AG10803 (cell line): ENCODE measurements at places on chromosomes 4 and X.

DNA sequence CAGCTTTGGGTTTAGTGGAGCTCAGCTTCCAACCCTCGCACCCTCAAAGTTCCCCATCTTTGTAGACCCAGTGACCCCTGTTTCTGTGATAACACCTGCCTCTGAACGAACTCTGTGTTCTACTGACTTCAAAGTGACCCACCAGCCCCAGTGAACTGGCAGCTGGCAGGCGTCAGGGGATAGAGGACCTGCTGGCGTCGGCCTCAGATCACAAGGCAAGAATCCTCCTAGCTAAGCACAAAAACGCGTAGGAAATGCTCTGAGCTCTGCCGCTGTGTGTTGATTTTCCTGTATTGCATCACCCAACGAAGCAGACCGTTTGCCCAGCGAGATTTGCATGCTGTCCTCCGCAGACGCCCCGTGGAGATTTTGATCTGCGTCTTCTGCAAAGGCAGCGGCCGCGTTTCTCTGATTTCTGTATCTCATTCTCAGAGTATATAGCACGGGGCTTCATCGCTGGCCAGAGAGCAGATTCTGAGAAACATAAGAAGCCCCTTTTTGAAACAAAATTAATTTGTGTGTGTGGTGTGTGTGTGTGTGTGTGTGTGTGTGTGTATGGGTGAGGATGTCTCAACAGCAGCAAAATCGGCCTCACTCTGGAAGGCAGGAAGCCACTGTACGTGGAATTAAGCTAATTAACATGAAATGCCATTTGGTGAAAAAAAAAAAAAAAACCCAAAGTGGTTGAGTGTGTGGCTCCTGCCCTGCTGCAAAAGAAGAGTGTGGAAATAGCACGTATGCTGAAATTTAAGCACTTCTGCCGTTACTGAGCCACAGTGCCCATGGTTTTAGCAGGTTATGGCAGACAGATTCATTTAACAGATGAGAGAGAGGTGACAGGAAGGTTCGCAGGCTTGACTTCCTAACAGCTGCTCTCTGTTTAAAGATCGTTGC lies 29.2 kb upstream of the ASMTL start:
- peak; percentile 89 for DNase-seq

- no peak for DNase-seq
These were observed 54.6 kb downstream of the ARAP2 start for GRCh38 chr4:36189511-36190226.

DNA sequence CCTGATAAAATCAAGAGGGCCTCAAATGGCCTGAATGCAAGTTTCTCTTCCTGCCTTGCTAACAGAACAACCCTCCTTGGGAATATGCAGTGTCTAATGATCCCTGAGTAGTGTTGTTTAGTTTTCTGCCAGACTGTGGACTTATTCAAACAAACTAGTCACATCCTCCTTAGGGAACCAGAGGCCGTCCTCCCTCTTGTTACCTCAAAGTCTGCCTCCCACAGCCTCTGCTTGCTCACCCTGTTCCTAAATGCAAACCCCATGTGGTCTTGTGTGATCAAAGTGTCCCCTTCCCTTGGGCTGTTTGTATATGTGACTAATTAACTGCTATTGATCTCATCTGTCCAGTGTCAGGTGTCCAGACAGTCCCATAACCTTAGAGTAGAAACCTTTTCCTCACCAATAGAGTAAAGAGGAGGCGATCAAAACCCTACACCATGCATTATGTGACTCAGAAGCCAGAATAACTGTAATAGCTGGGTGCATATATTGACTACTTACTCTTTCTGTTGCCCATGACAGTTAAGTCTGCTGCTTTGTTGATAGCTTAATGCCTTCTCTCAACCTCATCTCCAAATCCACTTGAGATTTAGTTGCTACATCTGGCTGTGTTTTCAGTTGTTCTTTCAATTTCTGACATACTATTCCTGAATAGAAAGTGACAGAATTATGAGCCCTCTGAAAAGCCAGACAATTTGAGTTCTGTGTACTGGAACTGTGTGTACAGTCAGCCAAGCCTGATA lies 473.0 kb upstream of the NWD2 start:
- DNase-seq = no peak

DNA sequence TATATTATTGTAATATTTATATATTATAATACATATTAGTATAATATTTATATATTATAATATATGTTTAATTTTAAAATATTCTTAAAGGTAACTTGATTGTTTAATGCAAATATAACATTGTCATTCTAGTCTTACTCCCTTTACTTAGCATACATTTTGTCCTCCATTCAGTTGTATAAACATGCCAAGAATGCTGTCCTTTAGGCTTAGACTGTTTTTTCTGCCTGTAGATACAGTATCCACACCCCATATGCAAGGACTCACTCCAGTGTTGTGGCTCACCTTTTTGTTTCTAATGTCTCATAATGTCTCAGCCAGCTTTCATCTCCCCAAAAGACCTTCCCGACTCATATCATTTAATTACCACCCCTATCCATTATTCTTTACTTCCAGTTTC lies 2110.0 kb downstream of the PCDH7 start:
- no peak for DNase-seq

- DNase-seq = peak; percentile 95
These were observed 167.5 kb upstream of the MAP3K15 start for GRCh38 chrX:19682712-19683331.

- DNase-seq = no peak
These were observed 187.3 kb upstream of the LEF1 start for GRCh38 chr4:108355902-108356535.

DNA sequence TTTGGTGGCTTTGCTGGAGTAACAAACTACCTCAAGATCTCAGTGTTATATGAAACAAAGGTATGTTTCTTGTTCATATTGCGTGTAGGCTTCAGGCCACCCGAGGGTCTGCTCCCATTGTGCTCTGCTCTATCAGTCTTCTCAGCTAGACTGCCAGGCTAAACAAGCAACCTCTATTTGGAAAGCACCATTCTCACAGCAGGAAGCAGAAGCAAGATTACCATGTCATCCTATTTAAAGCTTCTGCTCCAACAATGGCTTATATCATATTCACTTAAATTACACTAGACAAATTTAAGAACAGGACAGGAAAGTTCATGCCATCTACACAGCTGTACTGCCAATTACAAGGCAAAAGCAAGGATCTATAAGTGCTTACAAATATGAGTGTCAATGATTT lies 385.8 kb downstream of the PPARGC1A start:
- DNase-seq = no peak

DNA sequence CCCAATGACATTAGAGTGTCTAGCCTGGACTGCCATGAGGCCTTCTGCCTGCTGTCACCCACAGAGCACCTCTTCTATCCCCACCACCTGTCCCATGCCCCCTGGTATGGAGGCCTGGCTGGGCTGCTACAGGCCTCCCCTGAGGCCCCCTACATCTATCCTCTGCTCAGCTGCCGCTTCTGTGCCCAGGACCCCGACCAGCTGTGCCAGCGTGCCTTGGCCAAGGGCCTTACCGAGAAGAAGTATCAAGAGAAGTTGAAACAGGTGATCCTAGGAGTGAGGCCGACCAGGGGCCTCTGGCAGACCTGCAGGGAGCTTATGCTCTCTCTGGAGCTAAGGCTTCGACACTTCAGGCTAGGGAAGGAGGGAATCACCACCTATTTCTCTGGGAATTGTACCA lies 21.7 kb upstream of the TECRL start:
- DNase-seq = no peak

GRCh38 chr4:4855301-4856070 lies 4.0 kb upstream of the MSX1 start:
- DNase-seq = no peak

- DNase-seq = peak; percentile 79
These were observed 46.1 kb downstream of the HTRA3 start for GRCh38 chr4:8315435-8316250.

GRCh38 chrX:9739130-9739529 lies 26.5 kb downstream of the GPR143 start:
- DNase-seq = no peak

GRCh38 chr4:138897811-138898226 lies 117.8 kb upstream of the NOCT start:
- peak; percentile 60 for DNase-seq

GRCh38 chr4:56301181-56301996 lies 85.9 kb downstream of the AASDH start:
- peak; percentile 88 for DNase-seq

- DNase-seq = no peak
These were observed 115.5 kb upstream of the STOX2 start for GRCh38 chr4:183789657-183790056.

GRCh38 chr4:88054901-88055300 lies 47.5 kb downstream of the PKD2 start:
- DNase-seq = peak; percentile 33

DNA sequence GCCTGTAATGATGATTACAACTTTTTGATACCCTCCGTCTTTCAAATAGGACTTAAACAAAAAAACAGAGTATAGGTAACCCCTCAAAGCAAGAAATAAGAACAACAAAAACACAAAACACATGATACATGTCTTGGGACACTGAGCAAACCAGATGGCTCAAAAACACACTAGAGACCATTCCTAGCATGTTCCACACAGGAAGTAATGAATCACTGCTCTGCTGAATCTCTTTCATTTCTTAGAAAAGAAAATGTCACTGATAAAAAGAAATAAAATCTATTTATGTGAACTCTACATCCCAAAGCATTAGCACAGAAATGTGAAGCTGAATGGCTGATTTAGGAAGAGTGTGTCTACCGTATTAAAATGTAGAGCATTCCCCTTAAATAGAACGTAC lies 134.5 kb upstream of the IL15 start:
- peak; percentile 54 for DNase-seq

- DNase-seq = peak; percentile 85
These were observed 57.2 kb upstream of the FAM9C start for GRCh38 chrX:13101441-13102139.

GRCh38 chrX:8244301-8244700 lies 73.2 kb upstream of the VCX2 start:
- DNase-seq = no peak

DNA sequence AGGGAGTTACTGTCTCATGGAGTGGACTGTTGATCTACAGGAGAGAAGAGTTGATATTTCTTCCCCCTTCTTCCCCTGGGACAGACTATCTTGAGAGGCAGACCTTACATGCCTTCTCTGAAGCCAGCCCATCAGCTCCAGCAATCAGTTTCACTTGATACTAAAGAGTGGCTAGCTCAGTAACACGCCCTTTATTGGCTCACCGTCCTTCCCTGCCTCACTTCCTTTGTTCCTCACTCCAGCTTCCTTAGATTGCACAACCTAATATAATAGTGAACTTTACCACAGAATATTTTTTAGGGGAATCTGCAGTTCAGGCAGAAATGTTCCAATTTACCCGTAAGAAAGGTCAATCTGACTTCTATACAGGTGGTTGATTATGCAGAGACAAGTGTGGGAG lies 128.1 kb upstream of the NDP start:
- no peak for DNase-seq

DNA sequence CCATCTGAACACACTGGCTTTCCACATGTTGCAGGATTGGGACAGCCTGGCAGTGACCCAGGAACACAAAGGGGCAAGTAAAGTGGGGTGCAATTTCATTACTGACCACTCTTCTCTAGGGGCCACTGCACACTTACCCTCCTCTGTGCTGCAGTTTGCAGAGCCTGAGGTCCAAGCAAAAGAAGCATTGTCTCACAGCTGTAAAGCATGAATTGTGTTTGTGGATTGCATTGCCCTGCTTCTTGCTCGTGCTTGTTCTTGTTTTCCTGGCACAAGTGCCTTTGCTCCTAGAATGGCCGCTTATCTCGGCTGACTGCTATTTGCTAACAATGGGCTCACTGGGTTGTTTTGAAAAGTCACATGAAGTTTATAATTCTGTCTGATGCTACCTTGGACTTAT lies 209.1 kb upstream of the JADE1 start:
- peak; percentile 12 for DNase-seq

GRCh38 chr4:132063829-132064228 lies 1085.3 kb upstream of the PCDH10 start:
- DNase-seq = no peak

DNA sequence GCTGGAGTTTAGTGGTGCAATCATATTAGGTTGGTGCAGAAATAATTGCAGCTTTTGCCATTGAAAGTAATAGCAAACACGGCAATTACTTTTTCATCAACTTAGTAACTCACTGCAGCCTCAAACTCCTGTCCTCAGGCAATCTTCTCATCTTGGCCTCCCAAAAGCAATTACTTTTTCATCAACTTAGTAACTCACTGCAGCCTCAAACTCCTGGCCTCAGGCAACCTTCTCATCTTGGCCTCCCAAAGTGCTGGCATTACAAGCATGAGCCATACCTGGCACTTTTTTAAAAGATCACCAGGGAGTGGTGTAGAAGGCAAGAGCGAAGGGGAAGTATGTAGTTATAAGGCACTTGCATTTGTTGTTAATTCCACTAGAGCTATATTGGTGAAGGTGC lies 491.1 kb upstream of the ADGRL3 start:
- DNase-seq = no peak

DNA sequence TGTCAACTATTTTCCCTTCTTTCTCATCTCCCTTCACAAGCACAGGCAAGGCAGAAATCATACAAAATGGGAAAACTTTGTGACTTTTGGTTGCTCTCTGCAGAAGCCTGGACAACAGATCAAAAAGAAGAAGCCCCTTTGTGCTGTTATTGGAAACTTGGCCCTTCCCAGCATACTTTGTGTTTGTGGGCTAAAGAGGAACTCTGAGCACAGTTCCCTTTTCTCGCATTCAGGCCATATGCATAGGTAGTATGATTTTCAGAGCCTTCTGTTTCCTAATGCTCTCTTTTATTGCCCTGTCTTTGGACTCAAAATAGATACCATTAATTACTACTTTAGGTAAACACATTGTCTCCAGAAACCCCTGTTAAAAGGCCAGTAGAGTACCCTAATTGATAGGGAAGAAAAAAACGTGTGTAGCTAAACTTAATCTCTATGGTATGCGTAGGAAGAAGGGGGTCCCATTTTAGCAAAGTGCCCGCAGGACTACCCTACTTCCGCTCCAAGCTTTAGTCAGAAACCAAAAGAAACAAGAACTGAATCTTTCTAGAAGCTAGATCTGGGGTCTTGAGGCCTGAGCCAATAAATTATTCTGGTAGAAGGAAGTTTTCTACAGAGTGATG lies 26.6 kb downstream of the VSIG4 start:
- no peak for DNase-seq
